ENCODE measurements at places on chromosomes 3 and 15. TPM values are rescaled to one million over a fixed set of nuclear protein-coding genes. Genes with fewer than 3 reads are reported as not detected.

DNA sequence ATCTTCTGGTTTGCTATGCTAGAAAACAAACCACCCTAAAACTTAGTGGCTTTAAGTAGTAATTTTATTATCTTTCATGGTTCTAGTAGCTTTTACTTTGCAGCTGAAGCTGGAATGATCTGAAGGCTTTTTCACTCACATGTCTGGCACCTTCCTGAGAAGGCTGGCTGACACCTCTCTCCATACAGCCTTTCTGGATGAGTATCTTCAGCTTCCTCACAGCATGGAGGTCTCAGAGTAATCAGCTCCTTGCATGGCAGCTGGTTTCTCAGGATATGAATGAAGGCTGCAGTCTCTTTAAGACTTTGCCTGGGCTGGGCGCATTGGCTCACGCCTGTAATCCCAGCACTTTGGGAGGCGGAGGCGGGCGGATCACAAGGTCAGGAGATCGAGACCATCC is 50.0 kb downstream of the TNIK start:
- H3K36me3 ChIP-seq, result no peaks in the 10 kb centered on the region
- DNase-seq, result no peak
- no peaks in the 10 kb centered on the region for H3K27me3 ChIP-seq
- H3K27ac ChIP-seq, result no peak overlapping the region
- no peak overlapping the region for H3K4me3 ChIP-seq
- H3K4me1 ChIP-seq, result peaks cover 19% of the 10 kb centered on the region

DNA sequence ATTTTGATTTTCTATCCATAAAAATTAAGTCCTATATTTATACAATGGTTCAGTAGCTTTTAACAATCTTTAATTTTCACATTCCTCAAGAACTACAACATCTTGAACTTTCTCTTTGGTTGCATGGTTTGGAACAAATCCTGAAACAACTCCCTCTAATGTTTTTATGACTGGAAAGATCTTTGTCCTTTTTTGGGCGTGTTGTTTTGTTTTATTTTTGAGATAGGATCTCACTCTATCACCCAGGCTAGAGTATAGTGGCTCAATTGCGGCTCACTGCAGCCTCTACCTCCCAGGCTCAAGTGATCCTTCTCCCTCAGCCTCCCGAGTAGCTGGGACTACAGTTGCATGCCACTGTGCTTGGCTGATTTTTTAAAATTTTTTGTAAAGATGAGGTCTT is 4.0 kb downstream of the STX19 start:
- peak; percentile 51 for DNase-seq
- no peaks in the 10 kb centered on the region for H3K27me3 ChIP-seq
- no peak overlapping the region for H3K4me3 ChIP-seq
- H3K27ac ChIP-seq, result no peak overlapping the region

- H3K4me3 ChIP-seq, result no peak overlapping the region
- no peaks in the 10 kb centered on the region for H3K4me1 ChIP-seq
- no peak for DNase-seq
- no peaks in the 10 kb centered on the region for H3K27me3 ChIP-seq
Measured at GRCh38 chr3:133123636-133124035, 85.4 kb downstream of the TMEM108 start.

DNA sequence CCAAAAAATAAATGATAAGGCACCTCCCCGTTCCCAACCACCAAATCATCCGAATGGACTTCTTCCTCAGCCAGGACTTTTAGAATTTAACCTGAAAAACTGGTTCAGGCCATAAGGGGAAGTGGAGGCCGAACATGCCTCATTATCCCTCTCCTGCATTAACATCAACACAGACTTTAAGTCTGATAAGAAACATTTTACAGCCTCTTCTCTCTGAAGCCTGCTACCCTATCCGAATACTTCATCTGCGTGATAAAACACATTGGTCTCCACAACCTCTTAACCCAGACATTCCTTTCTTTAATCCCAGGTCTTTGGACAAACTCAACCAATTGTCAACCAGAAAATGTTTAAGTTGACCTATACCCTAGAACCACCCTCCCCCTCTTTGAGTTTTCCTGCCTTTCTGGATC is 850 bp upstream of the SLC41A3 start:
- no peak for DNase-seq
- H3K4me1 ChIP-seq, result peaks cover 4% of the 10 kb centered on the region
- H3K4me3 ChIP-seq, result peak overlapping the region; percentile 60
- no peak overlapping the region for H3K27ac ChIP-seq
- H3K36me3 ChIP-seq, result no peaks in the 10 kb centered on the region

GRCh38 chr3:29721789-29722188 is 440.9 kb downstream of the RBMS3 start:
- no peaks in the 10 kb centered on the region for H3K36me3 ChIP-seq
- no peaks in the 10 kb centered on the region for H3K4me1 ChIP-seq
- H3K4me3 ChIP-seq, result no peak overlapping the region
- no peak overlapping the region for H3K27ac ChIP-seq
- no peak for DNase-seq
- no peaks in the 10 kb centered on the region for H3K27me3 ChIP-seq

Gene GOLGA6L7
- not detected for total RNA-seq

Data from astrocyte (in vitro differentiated cells and primary cell).